ENCODE measurements at places on chromosomes 2 and 18.

DNA sequence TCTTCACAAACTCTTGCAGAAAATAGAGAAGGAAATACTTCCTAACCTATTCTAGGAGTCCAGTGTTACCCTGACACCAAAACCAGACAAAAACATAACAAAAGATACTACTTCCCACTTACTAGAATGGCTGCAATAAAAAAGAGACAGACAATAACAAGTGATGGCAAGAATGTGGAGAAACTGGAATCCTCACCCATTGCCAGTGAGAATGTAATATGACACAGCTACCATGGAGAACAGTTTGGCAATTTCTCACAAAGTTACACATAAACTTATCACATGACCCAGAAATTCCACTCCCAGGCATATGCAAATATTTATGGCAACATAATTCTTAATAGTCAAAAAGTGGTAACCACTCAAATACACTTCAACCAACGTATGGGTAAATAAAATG lies 209.8 kb upstream of the CTAGE1 start:
- DNase-seq = no peak

- DNase-seq = peak; percentile 67
Measured at GRCh38 chr2:46540496-46541331, 61.3 kb downstream of the TMEM247 start.

DNA sequence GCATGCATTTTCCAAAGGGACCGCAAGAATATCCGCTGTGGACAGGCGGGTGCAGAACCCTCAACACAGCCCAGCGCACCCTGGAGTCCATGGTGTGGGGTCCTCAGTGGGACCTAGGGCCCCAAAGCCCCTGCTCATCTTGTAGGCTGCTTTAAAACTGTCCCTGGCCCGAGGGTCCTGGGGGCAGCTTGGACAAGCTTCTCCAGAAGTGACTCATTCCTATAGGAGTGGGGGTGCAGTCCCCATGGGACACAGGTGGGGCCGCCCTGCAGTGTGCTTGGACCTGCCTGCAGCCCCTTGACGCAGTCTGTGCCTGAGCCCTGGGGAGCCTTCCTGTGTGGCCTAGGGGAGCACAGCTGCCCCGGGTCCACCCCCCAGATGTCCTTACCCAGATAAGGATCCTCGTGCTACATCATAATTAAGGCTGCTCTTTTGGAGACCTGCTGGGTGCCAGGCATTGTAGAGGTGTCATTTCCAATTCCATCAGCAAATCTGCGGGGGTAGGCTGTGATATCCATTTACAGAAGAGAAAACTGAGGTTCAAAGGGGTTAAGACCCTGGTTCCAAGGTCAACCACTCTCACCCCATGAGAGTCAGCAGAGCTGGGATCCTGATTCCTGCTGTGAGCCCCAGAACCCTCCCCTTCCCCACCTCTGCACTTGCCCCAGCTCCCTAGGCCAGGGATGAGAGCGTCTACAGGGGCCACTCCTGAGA lies 1.7 kb upstream of the HS6ST1 start:
- DNase-seq = peak; percentile 5

DNA sequence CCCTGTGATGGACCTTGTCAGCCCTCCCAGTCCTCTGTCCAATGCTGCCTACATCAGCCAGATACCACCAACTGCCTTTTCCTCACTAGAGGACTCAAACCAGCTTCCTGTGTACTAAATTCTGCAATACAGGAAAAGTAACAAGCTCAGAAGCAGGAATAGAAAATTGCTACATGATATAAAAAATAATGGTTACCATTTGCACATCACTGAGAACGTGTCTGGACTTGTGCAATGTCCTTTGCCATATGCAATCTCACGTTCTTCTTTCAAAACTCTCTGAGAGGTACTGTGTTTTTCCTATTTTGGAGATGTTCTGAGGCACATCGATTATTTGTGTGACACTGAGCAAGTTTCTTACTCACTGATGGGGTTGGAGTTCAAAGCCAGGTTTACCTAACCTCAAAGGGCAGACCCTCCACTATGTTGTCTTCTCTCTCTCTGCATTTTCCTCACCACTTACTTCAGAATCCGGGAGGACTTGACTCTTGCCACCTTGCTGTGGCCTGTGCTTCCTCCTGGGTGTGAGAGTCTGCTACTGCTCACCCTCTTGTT lies 12.1 kb downstream of the UPP2 start:
- DNase-seq = no peak

- DNase-seq = peak; percentile 36
Measured at GRCh38 chr18:830315-830901, 18.4 kb upstream of the YES1 start.

DNA sequence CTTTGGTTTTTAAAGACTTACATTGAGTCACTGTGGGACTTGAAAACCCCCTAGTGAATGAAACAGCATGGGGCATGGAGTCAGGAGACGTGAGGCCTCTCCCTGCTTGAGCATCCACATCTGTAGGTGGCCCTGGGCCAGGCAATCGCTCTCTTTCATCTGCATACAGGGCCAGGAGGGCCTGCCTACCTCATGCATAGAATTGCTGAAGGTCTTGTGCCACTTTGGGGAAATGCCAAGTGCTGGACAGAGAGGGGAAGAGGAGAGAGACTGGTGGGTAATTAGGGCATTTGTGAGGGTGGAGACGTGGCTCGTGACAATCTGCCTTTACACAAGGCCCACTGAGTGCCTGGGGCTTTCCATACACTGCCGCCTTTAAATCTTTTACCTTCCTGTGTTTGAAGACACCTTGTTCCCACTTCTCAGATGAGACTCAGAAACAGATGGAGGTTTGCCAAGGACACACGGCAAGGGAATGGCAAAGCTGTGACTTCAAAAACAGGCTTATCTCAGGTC lies 322.2 kb upstream of the HS6ST1 start:
- DNase-seq = no peak

GRCh38 chr2:48332286-48332685 lies 197.7 kb upstream of the STON1 start:
- peak; percentile 41 for DNase-seq

- DNase-seq = no peak
Measured at GRCh38 chr2:226001716-226002115, 602.2 kb downstream of the NYAP2 start.
